Activated CD4-positive, alpha-beta T cell treated with anti-CD3 and anti-CD28 coated beads for 1 hour (primary cell): ENCODE measurements at places on chromosomes 2 and 18.

DNA sequence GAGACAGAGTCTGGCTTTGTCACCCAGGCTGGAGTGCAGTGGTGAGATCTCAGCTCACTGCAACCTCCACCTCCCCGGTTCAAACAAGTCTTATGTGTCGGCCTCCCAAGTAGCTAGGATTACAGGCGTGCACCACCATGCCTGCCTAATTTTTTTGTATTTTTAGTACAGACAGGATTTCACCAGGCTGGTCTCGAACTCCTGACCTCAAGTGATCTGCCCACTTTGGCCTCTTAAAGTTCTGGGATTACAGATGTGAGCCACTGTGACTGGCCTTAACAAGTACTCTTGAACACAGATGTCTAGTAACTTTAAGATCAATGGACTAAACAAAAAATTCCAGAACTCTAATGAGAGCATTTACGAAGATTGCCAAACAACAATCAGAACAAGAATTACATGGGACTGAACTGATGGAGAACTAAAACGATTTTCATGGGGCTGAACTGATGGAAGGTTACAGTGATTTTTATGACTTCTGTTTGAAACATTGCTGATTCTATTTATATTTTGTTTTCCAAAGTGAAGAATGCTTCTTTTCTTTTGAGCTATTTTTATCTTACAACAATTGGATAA is 46.5 kb upstream of the ST3GAL5 start:
- DNase-seq, result no peak

DNA sequence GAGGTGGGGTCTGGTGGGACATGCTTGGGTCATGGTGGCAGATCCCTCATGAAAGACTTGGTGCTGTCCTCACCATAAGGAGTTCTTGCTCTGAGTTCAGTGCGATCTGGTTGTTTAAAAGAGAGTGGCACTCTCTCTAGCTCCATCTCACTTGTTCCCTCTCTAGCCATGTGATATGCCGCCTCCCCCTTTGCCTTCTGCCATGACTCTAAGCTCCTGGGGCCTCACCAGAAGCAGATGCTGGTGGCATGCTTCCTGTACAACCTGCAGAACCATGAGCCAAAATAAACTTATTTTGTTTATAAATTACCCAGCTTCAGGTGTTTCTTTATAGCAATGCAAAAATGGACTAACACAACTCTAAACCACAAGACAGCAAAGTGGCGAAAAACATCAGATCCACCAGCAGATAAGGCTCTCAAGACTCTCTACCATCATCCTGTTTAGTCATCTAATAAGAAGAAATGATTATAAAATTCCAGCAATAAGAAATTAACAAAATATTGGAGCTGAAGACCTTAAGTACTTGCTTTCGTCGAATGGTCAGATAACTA is 75.5 kb downstream of the OLA1 start:
- no peak for DNase-seq

DNA sequence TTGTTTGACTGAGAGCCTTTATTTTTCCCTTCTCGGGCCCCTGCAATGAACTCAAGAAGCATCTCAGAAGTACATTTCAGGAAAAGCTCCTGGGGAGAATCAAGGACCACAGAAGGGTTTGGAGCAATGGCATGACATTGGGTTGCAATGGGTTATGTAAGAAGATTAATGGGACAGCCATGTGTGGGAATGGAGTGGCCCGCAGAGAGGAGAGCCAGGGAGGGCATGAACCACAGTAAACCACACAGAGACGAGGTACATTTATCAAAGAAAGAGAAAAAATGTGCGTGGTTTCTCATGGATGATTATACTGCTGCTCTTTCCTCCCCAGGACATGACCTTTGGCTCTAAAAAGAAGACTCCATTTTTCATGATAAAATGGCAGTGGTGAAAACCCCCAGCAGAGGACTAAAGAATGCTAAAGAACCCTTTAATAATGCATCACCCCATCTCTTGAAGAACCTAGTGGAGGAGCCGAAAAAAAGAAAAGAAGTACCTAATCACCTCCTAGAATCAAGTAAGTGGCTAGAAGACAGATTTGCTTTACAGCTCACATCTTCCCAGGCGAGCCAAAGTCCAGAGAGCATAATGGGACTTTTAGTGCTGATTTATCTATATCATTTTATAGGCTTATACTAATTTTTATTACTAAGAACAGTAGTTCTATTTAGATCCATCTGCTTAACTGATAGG is 1.7 kb downstream of the CFAP221 start:
- no peak for DNase-seq

DNA sequence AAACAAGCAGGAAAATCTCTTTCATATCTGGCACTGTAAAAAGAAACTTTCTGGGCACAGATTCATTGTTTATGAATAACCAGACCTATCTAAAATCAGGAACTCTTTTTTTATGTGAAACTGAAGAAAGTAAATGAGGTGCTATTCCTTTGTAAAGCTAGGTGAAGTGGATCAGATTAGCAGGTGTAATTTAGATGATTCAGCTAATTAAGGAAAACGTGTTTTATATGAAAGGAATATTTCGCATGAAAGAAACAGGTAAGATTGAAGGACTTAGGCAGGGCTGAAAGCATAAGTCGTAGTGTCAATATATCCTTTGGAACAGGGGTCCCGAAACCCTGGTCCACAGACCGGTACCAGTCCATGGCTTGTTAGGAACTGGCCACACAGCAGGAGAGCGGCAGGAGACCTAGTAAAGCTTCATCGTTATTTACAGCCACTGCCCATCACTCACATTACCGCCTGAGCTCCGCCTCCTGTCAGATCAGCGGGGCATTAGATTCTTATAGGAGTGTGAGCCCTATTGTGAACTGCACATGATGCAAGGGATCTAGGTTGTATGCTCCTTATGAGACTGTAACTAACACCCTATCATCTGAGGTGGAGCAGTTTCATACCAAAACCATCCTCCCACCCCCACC is 20.3 kb upstream of the XIRP2 start:
- no peak for DNase-seq

- no peak for DNase-seq
Observed at GRCh38 chr2:127404466-127405254, 13.6 kb upstream of the PROC start.

GRCh38 chr2:11967946-11968465 is 221.6 kb downstream of the LPIN1 start:
- no peak for DNase-seq

DNA sequence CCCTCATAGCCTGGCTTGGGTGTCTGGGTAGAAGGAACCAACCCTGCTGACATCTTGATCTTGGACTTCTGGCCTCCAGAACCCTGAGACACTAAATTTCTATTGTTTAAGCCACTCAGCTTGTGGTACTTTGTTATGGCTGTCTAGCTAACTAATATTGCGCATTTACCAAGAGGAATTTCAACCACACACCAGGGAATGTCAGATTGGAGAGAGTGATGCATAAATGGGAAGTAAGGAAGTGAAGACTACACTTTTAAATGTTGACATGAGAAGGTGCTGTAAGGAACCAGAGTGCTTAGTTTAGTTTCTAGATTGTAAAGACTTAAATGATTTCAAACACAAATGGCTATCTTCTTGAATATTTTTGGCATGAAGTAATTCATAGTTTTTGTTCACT is 98.9 kb upstream of the ITGB6 start:
- no peak for DNase-seq

- DNase-seq, result no peak
Observed at GRCh38 chr18:37663446-37663845, 97.8 kb upstream of the CELF4 start.

GRCh38 chr2:120367649-120368048 is 21.7 kb downstream of the INHBB start:
- DNase-seq, result no peak

DNA sequence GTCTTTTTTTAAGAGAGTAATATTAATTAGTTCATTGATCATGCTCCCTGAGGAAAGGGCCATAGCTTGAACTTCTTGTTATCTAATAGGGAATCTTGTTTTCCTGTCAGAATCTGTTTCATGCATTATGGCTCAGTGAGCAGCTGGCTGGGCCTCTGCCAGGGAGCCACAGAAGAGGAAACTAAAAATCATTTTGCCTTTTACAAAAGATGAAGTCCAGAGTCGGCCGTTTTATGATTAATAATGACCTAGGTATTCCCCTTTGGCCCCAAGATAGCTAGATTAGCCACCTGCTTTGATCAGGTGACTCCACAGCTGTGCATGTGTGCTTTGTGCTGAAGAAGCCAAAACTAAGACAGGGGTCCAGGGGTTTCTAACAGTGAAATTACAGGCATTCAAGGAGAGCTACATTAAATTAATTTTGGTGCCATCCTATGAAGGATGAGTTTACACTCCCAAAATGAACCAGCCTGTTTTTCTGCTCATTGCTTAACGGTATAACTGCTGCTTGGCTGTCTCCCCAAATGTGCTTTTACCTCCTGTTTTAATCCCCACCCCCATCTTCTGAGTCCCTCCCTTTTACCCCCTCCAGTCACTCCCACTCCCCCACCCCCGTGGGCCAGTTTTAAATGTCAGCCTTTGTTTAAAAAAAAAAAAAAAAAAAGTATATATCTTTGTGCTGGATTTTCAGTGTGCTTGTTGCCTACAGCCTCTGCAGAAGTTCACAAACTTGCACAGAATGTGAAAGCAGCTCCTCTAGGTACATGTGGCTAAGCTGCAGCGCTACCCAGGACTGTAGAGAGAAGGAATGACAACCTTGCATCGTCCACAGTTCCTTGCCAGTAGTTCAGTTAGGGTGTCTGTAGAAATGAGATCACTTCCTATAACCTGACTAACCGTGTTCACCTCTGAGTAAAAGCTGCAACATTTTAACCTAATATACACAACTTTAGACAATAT is 93.1 kb downstream of the CABLES1 start:
- no peak for DNase-seq

DNA sequence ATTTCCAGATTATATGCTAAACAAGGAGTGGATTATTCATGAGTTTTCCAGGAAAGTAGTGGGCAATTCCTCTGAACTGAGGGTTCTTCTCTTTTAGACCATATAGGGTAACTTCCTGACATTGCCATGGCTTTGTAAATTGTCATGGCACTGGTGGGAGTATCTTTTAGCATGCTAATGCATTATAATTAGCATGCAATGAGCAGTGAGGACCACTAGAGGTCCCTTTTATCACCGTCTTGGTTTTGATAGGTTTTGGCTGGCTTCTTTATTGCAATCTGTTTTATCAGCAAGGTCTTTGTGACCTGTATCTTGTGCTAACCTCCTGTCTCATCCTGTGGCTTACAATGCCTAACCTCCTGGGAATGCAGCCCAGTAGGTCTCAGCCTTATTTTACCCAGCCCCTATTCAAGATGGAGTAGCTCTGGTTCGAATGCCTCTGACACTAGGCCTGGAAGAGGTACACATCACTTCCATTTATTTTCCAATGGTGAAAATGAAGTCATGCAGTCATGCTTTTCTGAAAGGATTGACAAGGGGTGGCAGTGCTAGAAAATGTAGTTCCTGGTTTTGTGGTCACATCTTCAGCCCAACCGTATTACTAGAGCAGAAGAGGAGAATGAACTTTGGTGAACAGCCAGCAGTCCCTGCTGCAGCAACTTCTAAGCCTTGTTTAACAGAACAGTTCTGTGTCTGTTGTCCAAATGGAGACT is 26.6 kb upstream of the ITGA4 start:
- no peak for DNase-seq

DNA sequence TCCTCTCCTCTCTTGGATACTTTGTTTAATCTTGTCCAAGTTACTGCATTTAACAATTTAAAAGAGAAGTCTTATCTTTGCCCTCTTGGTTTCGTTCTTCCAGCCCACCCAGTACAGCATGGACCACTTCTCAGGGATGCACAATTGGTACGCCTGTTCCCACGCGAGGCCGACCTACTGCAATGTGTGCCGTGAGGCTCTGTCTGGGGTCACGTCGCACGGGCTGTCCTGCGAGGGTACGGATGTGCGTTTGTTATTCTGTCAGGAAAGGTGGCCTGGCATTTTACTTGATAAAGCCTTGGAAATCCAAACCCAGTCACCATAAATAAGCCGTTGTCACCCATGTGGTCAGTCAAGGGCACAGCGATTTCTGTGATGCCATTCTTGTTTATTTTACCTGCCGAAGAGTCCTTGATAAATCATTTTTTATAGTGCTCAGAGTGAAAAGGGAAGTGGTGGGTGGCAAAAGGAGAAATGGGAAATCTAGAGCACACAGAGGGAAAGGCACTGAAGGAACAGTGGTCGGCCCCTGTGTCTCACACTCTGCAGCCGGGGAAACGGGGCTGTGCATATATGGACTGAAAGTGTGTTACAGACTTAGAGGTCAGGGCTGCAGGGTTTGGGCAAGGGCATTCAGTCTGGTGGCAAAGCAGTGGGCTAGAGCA is 80.5 kb downstream of the DGKD start:
- no peak for DNase-seq

- DNase-seq, result no peak
Observed at GRCh38 chr2:129895526-129896082, 83.9 kb upstream of the RAB6C start.

DNA sequence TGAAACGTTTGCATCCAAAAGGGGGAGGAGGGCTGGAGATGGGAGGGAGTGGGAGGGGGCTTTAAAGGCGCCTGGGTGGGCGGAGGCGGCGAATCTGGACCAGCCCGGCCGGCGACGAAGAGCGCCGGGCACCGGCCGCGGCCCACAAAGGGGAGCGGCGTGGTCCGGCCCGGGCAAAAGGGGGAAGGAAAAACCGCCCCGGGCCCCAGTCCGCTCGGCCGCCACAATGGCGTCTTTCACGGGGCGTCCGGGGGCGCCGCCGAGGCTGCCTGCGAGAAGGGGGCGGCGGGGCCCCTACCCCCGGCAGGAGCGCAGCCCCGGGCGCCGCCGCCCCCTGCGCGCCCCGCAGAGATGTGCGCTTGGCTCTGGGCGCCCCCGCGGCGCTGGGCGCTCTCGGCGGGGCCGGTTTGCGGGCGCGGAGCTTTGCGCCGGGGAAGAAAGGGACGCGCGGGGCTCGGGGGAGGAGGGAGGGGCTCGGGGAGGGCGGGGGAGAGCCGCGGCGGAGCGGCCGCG is 108.1 kb upstream of the KCTD1 start:
- no peak for DNase-seq

DNA sequence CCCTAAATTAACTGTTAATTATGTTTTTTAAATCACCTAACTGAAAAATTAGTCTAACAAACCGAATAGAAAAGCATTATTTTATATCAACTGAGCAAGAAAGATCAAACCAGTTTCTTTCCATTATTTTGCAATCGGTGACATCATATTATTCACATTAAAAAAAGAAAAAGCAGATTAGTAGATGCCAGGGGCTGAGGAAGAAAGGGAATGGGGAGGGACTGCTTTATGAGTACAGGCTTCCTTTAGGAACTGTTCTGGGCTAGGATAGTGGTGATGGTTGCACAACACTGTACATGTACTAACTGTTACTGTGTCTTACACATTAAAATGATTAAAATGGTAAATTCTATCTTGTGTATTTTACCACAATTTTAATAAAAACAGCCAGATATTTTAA is 59.3 kb downstream of the COBLL1 start:
- no peak for DNase-seq

- DNase-seq, result no peak
Observed at GRCh38 chr2:62787386-62787785, 81.9 kb downstream of the EHBP1 start.

DNA sequence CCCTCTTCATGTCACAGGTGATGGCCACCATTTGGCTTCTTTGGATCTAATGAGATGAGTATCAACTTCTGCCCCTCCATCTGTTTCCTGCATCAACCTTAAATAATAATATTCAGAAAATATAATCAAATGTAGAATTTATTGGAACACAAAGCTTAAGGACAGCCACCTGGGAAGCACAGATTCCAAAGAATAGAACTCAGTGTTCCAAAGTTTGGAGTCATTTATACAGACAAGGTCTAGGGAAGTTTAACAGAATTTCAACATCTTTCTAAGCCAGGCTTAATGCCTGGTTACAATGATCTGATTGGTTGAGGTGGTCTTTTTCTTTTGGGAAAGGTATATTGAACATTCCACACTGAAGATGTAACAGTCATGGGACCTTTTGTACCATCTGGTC is 218.0 kb upstream of the PIEZO2 start:
- no peak for DNase-seq

GRCh38 chr2:64823794-64824193 is 165.4 kb upstream of the SLC1A4 start:
- no peak for DNase-seq
